ENCODE measurements at places on chromosomes 1 and 21. TPM values are rescaled to one million over a fixed set of nuclear protein-coding genes. Genes with fewer than 3 reads are reported as not detected.

- no peak overlapping the region for H3K4me3 ChIP-seq
- H3K4me1 ChIP-seq = no peaks in the 10 kb centered on the region
- peaks cover 12% of the 10 kb centered on the region for H3K27me3 ChIP-seq
- DNase-seq = peak; percentile 27
Measured at GRCh38 chr1:119367432-119368124, 1.0 kb upstream of the HAO2 start.

Gene PCP4L1
- not detected for total RNA-seq

Gene FMO3
- total RNA-seq = 0.12 TPM

- no peaks in the 10 kb centered on the region for H3K27me3 ChIP-seq
- no peaks in the 10 kb centered on the region for H3K36me3 ChIP-seq
- H3K4me3 ChIP-seq = no peak overlapping the region
- H3K4me1 ChIP-seq = no peaks in the 10 kb centered on the region
Measured at GRCh38 chr1:98975113-98975512, 29.5 kb downstream of the PLPPR5 start.

DNA sequence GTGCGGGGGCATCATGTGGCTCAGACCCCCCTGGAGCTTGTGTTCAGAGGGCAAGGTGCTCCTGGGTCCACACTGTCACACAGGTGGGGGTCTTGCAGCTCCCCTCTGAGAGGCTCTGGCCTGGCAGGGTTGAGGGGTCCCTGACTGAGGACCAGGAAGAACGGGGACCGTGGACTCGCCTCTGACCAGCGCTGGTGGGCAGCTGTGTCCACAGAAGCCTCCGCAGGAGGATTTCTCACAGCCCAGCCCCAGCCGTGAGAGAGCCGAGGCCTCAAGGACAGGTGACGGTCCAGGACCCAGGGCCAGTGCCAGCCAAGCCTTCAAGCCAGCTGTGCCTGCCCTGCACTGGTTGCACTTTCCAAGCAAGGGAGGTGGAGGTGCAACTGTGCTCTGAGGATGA, 63.5 kb upstream of the TTC34 start:
- H3K4me3 ChIP-seq = no peak overlapping the region
- H3K4me1 ChIP-seq = no peaks in the 10 kb centered on the region
- H3K27me3 ChIP-seq = no peaks in the 10 kb centered on the region
- no peak for DNase-seq
- H3K36me3 ChIP-seq = no peaks in the 10 kb centered on the region
- H3K27ac ChIP-seq = no peak overlapping the region

GRCh38 chr1:53292690-53293089, 35.2 kb downstream of the LRP8 start:
- H3K4me1 ChIP-seq = peaks cover 32% of the 10 kb centered on the region
- no peak for DNase-seq
- no peak overlapping the region for H3K4me3 ChIP-seq
- no peaks in the 10 kb centered on the region for H3K27me3 ChIP-seq

Measured in HCT116 (cell line).